ENCODE measurements at places on chromosomes 13 and 19.
A peak's percentile ranks its signal among the peaks of the same experiment; 100 is the strongest.

- no peak for DNase-seq
Measured at GRCh38 chr13:57588639-57589038, 42.9 kb upstream of the PCDH17 start.

DNA sequence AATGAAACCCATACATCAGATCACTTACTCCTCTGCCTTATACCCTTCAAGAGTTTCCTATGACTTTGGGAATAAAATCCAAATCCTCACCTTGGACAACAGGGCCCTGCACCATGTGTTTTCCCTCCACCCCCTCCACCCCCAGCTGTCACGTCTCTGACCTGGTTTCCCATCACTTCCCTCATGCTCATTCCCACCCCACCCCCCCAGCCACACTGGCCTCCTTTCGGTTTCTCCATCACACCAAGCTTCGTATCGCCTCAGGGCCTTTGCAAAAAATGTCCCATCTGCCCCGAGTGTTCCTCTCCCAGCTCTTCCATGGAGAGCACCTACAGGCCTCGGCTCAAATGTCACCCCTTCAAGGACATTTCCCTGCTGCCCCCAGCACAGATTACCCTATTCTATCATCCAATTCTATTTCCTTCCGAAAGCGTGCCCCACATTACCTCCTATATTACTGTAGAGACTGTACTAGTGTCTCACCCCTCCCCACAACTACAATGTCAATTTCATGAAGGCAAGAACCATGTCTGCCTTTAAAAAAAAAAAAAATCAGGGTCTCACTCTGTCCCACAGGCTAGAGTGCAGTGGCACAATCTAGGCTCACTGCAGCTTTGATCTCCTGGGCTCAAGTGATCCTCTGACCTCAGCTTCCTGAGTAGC, 16.8 kb upstream of the FFAR2 start:
- DNase-seq = no peak

- DNase-seq = no peak
Measured at GRCh38 chr13:103297083-103297482, 230.9 kb upstream of the SLC10A2 start.

DNA sequence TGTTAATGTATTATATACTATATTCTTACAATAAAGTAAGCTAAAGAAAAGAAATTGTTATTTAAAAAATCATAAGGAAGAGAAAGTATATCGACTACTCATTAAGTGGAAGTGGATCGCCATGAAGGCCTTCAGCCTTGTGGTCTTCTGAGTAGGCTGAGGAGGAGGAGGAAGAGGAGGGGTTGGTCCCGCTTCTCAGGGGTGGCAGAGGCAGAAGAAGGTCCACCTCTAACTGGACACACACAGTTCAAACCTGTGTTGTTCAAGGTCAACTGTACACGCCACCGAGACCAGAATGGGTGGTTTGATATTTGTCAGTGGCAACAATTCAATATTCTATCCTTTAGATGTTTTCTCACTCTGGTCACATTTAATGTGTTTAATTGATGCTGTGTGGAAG, 67.2 kb downstream of the ALOX5AP start:
- no peak for DNase-seq

- no peak for DNase-seq
Measured at GRCh38 chr13:49645451-49645850, 17.1 kb downstream of the ARL11 start.

- DNase-seq = no peak
Measured at GRCh38 chr13:94431987-94432386, 47.5 kb downstream of the DCT start.

DNA sequence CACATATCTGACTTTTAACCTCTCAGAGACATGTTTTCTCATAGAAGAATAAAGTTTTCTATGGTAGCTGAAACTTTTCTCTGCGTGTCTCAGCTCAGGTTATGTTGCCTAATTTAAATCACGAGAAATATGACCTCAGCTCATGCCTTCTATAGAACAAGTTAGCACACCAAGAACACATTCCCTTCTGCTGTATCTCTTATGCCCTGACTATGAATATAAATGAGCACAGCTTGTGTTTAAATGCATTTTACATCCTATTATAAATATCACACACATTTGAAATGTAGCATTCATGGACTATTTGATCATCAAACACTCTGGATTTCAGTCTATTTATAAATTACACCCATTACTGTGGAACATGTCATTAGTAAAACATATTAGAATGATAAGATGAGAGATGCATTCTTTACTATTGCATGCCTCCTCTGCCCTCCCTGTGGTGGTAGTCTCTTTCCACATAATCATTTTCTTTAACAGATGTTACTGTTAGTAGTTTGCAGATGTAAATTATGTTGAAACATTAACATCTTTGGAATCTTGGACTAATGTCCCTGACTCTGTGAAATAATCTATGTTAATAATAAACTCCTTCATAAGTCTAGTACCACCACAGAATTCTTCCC, 2044.9 kb upstream of the PCDH20 start:
- no peak for DNase-seq

DNA sequence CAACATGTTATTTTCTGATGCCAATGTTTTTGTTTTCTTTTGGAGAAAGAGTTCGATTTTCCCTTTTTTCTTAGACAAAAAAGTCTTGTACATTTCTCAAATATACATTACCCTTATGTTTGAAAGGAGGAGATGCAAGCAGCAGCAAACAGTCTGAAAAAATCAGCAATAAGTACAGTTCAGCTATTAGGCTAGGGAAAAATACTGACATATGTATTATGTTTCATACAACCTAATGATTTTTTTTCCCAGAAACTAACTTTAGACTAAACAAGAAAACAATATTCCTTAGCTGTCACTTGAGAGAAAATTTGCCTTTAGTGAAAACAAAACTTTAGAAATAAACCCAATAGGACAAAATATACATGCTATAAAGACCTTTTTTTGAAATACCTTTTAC, 1223.5 kb downstream of the SLITRK1 start:
- DNase-seq = no peak

DNA sequence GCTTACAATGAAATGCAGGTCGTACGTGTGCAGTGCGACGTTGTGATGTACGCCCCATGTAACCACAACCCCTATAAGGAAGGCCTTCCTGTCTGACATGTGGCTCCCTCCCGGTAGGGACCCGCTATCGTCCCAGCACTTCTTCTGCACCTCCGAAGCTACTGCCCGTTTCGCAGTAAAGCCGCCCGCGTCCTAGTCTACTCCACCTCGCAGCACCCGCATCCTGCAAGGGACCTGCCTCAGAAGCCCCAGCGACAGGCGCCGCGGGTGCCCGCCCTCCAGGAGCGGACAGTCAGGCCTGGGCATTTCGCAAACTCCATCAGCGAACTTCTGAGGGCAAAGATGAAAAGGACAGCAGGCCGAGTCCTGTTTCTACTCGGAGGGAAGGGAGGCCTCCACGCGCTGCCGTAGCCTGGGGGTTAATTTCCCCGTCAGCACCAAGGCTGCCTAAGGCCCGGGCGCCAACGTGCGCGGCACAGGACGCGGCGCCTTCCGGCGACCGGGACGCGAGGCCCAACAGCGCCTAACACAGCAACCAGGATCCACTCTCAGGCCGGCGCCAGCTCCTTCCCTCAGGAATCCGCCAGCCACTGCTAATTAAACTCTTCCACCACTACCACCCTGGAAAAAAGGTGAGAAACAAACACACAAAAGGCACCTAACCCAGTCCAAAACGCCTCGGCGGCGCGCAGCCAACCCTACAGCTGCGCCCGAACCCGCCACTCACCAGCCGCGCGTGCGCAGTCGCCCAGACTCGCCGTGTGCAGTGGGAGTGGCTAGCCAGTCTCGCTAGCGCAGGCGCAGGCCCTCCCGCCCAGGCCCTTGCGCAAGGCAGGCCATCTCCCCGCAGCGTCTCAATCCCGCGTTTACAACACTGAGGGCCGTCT, at the start of gene EEF1AKMT1:
Gene EEF1AKMT1, minus strand, starts transcription at position 768 of the 887 bp plus-strand sequence. CDS start 16,363 bp downstream, outside the sequence.
- peak; percentile 91 for DNase-seq

DNA sequence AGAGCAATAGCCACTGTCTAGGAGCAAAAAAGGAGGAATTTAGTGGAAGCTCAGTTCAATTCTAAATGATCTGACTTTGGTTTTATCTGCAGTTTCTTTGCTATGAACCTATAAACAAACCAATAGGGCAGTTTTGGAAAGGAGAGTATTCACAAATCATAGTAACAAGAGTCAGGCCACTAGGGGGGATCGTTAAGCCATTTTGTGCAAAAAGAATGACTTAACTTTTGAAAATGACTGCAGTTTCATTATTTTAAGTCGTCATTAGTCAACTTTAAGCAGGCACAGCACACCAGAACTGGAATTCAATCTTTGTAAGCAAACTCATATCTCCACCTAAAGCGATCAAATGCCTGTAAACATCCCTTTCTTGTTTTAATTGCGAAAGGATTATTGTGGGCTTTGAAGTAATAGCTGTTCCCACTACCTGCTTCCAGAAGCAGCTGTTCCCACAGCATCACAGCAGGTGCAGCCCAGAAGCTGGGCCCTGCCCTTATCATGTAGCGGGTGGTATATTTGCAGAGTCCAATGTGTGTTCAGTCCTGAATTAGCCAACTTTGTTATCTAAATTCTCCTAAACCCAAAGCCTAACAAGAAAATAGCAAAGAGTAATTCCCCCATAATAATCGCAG, 51.5 kb downstream of the SOX21 start:
- DNase-seq = no peak

DNA sequence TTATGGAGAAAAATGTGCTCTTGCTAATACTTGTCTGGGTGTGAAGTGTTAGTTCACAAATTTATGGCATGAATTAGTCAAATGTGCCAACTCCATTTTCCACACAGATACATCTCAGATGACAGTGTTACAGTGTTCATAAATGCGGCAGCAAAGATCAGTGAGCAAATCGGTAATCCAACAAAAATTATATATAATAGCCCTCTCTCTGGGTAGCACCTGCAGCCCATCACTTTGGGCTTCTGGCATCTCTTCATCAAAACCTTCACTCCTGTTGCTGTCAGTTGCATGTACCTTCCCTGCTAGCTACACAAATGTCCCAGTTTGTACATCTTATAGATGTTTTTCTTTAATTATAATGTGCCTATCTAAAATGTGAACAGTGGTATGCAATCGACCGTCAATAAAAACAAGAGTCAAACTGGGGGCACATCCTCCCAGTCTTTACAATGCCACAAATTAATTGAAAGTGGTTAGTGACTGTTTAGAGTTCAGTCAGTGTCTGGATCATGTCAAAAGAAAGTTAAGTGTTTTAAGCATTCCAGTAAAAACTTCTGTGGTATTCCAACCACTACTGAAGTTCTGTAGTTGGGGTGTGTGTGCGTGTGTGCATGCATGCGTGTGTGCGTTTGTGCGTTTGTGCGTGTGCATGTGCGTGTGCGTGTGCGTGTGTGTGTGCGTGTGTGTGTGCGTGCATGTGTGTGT, 448.9 kb downstream of the DCT start:
- no peak for DNase-seq

GRCh38 chr19:2127758-2128157, 23.6 kb downstream of the AP3D1 start:
- DNase-seq = no peak

DNA sequence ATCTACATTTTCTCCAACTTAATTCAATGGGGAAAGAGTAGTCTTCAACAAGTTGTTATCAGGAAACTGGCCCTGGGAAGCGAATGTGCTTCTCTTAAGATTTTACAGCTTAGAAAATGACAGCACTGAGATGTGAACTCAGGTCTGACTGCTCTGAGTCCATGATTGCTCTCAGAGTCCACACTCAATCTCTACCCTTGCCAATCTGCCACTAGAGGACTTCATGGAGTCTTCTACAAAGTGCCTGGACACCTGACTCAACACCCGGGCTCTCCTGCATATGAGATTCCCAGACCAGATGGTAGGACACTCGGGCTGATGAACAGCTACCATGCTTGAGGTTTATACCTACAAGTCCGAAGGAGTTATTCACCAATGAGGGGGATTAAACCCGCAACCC, 74.8 kb downstream of the ABCC4 start:
- no peak for DNase-seq

- no peak for DNase-seq
Measured at GRCh38 chr19:46216612-46217011, 12.9 kb upstream of the IGFL1 start.

- DNase-seq = no peak
Measured at GRCh38 chr19:19096641-19097627, 33.1 kb downstream of the SLC25A42 start.

GRCh38 chr19:2333027-2333806, 4.7 kb downstream of the SPPL2B start:
- DNase-seq = no peak

DNA sequence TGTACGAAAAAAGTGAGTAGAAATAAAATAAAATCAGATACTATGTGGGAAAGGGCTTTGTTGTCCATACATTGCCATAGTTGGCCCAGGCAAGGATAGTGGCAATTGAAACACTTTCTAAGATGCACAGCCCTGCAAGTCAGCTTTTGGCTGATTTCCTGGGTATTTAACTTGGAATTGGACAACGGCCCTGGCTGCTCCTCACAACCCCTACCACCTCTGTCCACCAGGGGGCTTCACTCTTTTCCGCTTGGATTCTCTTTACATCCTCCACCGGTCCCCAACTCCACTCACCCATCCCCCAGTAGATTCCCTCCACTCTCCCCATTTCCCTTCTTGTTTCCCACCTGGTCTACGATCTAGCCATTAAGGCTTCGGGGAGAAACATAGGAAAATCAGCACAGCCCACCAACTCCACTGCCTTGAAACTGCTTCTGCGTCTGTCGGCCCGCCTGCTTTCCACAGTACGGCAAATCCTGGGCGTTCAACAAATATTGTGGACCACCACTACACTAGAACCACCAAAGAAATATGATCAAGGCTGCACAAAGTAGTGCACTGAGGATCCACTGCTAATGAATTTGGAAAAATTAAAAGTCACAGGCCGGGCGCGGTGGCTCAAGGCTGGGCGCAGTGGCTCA, 48.6 kb upstream of the GTF3A start:
- DNase-seq = peak; percentile 33

DNA sequence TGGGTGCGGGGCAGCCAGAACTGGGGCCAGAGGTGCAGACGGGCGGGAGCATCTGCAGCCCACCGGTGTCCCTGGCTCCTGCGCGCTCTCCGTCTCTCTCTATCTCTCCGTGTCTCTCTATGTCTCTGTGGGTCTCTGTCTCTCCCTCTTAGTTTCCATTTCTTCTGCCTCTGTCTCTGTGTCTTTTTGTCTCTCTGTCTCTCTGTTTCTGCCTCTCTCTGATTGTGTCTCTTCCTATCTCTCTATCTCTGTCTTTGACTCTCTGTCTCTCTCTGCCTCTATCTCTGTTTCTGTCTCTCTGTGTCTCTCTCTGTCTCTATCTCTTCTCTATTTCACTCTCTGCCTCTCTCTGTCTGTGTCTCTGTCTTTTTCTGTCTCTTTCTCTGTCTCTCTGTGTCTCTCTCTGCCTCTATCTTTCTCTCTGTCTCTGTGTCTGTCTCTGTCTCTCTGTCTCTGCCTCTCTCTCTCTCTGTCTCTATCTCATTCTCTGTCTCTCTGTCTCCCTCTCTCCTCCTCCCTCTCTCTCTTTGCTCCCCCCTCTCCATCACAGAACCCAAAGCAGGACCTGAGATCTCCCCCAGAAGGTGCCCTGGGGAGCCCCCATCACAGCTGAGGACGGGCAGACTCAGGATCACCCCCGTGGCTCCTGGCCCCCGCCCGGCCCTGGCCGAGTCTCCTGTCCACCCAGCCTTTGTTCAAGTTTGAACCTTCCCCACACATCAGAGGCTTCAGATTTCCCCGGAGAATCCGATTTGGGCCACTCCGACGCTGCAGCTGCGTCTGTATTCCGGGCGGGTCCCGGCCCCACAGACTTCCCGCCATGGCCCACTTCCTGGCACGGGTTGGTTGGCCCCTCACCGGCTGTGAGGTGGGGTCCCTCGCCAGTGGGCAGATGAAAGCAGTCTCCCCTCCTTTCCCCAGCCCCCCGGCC, 48.6 kb upstream of the TCF3 start:
- no peak for DNase-seq

- DNase-seq = no peak
Measured at GRCh38 chr13:101841698-101842097, 389.2 kb downstream of the ITGBL1 start.

All from stimulated activated CD4-positive, alpha-beta T cell treated with anti-CD3 and anti-CD28 coated beads, Interleukin-12 subunit alpha, Interleukin-12 subunit beta, amount 100 ng/mL, for 48 hours (primary cell).